Mesenteric fat pad (tissue), 1 donor: ENCODE measurements at places on chromosomes 2 and 18.
A peak's percentile ranks its signal among the peaks of the same experiment; 100 is the strongest.

- no peak for DNase-seq
These were observed 600.0 kb upstream of the SLC39A10 start for GRCh38 chr2:195057001-195057400.

DNA sequence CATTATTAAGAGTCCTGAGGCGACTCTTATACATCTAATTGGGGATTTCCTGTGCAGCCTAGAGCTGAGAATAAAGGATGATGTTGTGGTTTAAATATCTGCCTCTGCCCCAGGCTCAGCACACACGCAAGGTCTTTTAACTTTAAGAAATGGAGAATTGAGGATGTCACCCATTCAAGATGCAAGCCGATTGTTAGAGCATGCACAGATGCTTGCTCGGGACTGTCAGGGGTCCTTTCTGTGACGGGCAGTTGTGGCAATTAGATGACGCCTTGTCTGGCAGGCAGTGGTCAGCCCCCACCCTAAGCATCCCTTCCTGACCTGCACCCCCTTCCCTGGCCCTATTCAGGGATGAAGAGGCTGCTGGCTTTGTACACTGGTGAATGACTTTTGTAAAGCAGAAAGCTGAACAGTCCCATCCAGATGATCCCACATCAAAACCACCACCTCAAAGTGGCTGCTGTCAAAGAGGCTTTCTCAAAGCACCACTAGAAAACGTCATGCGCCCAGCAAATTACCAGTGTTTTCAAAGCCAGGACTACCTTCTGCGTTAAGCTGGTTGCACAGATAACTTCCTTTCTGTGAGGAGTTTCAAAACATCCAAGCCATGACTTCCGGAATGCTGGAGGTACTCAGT is 23.7 kb downstream of the FAM178B start:
- DNase-seq, result no peak

GRCh38 chr18:49273241-49273880 is 187.1 kb downstream of the DYM start:
- DNase-seq, result no peak

GRCh38 chr2:202072226-202072625 is 829 bp upstream of the KIAA2012 start:
- DNase-seq, result no peak

GRCh38 chr2:130846686-130847375 is 10.1 kb downstream of the ARHGEF4 start:
- DNase-seq, result no peak

GRCh38 chr2:218727502-218728165 is 17.0 kb downstream of the TTLL4 start:
- DNase-seq, result no peak

DNA sequence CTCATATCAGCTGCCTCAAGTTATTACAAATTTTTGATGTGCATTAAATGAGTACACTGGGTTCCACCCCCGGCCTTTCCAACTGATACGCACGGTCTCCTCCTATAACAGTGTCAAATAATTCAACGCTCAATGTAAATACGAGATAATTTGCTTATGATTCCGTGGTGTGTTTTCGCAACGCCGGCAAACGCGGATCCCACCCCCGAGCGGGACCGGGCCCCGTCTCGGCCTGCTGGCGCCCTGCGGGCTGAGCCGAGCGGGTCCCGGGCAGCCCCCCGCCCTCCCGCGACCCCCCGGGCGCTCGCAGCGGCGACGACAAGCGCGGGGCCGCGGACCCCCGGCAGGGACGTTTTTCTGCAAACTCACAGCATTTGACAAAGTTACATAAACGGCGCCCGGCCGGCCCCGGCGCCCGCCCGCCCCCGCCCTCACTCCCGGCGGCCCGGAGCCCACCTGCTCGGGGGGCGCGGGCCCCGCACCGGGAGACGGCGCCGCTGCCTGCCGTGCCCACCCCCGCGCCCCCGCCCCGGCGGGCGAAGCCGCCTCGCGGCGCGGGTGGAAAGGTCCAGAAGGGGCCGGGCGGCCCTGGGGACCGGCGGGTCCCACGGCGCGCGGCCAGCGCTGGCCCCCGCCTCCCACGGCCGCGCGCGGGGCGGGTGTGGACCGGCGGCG is 762 bp downstream of the HDAC4 start:
- peak; percentile 82 for DNase-seq

GRCh38 chr2:112850588-112850987 is 14.0 kb upstream of the IL1B start:
- DNase-seq, result no peak

GRCh38 chr18:58908006-58908405 is 43.3 kb downstream of the ZNF532 start:
- no peak for DNase-seq

DNA sequence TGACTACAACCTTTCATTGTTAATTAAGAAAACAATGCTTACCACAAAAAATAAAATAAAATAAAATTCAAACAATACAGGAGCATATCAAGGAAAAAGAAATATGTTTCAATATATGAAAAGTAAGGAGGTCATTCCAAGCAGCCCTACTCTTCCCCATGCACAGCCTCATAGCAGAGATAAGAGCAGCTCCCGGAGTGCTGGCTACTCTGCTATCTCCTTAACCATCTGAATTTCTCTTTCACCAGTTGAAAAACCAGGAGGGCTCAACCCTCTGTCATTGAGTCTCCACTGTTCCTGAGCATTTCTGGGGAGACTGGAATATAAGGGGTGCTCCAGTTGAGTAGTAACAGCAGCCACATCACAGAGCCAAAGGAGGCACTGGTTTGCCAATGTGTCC is 201.4 kb downstream of the TCF4 start:
- DNase-seq, result no peak

DNA sequence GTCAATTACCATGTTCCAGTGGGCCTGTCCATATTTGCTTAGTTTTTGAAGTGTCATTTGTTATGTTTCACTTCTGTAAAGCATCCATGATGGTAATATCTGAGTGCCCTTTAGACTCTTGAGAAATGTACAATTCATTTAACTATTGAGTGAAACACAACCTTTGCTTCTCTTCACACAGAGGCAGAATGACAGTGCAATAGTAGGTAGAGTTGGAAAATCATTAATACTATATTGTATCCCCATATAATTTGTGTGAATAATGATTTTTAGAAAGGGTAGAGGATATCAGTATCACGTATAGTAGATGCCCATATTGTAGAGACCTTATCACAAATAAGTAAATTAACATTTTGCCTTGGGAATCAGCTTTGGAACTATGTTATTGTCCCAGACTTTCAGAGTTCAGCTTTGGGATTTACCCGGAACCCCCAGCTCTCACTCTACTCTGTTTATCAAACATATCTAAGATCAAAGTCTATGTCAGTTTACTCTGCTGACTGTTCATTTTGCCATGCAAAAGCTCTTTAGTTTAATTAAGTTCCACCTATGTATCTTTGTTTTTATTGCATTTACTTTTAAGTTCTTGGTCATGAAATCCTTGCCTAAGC is 172.7 kb upstream of the NOL4 start:
- no peak for DNase-seq
